ENCODE measurements at places on chromosomes 12 and 14. TPM values are rescaled to one million over a fixed set of nuclear protein-coding genes. Genes with fewer than 3 reads are reported as not detected.

- no peak for DNase-seq
Observed at GRCh38 chr12:64610660-64611340, 505 bp downstream of the RASSF3 start.

GRCh38 chr12:89038831-89039512 is 313.3 kb downstream of the DUSP6 start:
- DNase-seq, result no peak

GRCh38 chr12:131620520-131620919 is 90.4 kb upstream of the SFSWAP start:
- DNase-seq, result no peak

The TMPO gene
- total RNA-seq, result 124 TPM

DNA sequence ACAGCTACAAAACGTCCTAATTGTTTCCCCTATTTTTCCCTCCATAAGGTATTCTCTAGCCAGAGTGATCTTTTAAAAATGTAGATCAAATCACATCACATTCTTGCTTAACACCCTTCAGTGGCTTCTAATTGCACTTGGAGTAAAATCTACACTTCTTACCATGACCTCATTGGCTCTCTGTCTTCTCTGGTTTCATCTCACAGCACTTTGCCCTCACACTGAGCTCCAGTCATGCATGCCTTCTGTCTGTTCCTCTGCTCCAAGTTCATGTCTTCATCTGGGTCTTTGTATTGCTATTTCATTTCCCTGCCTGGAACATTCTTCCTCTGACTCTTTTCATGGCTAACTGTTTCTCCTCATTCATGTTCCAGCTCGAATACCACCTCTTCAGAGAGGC is 220.4 kb upstream of the GARIN6 start:
- no peak for DNase-seq
